ENCODE measurements at places on chromosomes 13 and 19.

GRCh38 chr13:32233062-32233461 lies 82.1 kb downstream of the ZAR1L start:
- DNase-seq: no peak

GRCh38 chr19:5424192-5424973 lies 30.8 kb upstream of the ZNRF4 start:
- DNase-seq: no peak

DNA sequence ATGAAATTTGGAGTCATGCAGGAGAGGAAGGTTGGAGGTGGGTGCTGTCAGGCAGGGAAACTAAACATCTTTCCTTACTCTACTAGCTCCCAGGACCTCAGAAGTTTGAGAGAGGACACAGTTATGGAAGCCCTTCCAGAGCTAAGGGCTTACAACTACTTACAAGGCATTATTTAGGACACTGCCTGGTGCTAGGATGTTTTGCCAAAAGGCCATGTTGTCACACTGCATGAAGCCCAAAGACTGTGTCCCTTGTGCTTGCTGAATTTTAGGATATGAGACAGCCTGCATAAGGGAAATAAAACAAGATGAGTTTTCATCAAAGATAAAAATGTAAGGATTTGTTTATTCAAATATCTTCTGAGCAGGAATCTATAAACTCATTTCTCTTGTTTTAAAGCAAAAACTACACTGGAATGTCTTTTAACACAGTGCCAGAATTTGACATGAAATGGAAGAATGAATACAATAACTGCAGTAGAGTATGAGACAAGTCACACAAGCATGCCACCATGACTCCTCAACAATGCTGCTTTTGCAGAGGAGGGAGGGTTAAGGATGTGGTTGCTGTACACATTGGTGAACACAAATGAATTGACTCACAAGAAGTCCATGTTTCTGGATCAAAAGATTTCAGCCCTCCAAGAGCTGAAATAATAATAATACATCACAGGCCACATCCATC lies 258.4 kb downstream of the SPRY2 start:
- DNase-seq: no peak

DNA sequence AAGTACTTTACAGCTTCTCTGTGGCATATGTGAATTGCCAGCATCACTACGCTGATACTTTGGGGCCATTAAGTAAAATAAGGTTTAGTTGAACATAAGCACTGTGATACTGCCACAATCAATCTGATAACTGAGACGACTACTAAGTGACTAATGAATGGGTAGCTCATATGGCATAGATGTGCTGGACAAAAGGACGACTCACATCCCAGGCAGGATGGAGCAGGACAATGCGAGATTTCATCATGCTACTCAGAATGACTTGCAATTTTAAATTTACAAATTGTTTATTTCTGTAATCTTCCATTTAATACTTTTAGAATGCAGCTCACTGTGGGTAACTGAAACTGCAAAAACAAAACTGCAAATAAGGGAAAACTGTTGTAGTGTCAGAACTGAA lies 13.6 kb downstream of the CCDC122 start:
- DNase-seq: no peak

GRCh38 chr13:75897386-75897785 lies 261.3 kb downstream of the LMO7 start:
- no peak for DNase-seq

GRCh38 chr19:6768236-6768785 lies 1.1 kb upstream of the SH2D3A start:
- DNase-seq: no peak

DNA sequence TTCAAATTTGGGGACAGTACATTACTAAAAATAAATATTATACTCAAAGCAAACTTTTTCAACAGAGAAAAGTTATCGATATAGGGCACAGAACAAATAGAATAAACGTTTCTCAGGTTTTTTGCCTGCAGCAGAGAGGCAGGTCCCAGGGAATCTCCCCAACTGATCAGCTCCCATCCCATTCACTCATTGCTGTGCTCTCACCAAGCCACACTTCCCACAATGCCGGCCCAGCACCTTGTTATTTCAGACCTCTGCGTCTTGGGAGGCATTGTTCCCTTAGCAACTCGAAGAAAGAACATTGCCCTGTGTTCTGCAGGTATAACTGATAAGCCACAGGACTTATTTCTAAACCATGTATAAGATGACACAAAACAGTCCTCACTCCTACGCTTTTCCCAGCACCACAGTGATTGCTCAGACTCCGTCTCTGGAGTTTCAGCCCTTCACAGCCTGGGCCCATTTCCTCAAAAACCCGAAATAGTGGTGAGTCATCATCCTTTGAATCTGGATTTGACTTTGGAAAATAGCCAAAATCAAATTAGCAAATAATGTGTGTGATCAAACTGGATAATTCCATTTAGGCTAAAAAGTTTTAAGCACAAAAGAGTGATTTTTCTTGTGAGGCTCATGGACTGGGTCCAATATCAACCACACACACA lies 100.4 kb downstream of the DCLK1 start:
- no peak for DNase-seq

DNA sequence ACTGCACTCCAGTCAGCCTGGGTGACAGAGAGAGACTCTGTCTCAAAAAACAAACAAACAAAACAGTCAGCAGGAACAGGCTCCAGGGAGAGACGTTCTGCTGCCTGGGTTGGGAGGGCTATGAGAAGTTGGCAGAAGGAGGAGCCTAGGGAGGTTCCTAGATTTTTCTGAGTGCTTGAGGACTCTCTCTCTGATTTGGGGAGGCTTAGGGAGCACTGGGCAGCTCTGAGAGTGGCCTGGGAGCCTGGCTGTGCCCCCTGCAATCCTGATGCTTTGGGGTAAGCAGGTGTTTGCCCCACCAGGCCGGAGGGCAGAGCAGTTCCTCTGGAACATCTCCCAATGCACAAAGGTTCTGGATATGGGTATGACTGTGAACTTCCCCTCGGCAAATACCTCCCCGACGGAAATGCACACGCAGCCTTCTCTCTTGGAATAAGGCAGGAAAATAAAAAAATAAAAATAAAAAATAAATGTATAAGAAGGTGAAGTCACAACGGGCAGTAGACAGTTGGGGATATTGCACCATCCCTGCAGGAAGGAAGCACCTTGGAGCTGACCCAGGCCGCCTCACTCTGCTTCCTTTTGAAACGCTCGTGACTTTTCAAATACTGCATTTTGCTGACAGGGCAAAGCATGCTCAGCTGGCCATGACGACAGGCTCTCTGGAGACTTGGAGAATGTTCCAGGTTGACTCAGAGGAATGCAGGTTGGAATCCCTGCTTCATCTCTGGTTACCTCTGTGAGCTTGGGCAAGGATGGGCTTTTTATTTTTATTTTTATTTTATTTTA lies 26.5 kb upstream of the HOMER3 start:
- no peak for DNase-seq

- DNase-seq: no peak
Measured at GRCh38 chr19:33208371-33208895, 14.3 kb downstream of the LRP3 start.

DNA sequence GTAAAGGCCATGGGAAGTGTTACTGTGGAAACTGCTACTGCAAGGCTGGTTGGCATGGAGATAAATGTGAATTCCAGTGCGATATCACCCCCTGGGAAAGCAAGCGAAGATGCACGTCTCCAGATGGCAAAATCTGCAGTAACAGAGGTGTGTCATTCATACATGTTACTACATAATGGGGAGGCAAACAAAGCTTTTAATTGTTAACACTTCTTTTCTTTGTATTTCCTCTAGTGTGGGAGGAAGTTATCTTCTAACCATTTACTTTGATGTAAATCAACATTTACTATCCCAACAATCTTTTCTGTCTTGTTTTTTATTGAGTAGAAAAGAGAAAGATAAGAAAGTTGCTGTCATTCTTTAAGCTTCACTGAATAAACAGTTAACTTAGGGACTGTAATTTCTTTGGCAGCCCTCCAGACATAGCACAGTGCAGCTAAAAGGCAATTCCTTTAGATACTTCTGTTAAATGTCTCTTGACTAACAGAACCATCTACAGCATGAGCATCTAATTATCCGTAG lies 126.9 kb downstream of the ITGBL1 start:
- DNase-seq: no peak

DNA sequence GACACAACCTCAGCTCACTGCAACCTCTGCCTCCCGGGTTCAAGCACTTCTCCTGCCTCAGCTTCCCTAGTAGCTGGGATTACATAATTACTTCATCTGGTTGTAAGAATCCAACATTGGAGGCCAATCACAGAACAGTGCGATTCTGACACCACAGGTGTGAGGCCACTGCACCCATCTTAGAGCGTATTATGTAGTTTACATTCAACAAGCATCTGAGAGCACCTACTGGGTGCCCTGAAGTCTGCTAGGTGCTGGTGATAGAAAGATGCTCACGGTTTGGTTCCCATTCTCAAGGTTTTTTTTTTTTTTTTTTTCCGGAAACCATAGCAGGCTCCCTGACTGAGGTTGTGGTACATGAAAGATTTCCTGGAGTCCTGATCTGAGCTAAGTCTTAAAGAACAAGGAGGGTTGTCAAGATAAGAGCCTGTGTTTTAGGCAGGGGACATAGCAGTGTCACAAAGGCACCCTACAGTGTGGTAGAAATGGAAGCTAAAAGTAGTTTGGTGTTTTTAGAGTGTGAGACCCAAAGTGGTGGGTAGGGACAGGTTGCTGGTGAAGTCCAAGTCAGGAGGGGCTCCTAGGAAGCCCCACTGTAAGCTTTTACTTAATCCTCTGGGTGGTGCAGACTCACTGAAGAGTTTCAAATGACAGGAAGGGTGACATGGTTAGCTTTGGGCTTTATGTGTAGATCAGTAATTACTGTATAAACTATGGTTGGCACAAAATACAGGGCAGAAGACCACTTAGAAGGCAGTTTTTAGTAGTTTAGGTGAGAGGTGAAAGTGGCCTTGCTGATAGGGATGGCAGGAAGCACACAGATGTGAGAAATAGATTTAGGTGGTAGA lies 15.2 kb downstream of the SAE1 start:
- no peak for DNase-seq

DNA sequence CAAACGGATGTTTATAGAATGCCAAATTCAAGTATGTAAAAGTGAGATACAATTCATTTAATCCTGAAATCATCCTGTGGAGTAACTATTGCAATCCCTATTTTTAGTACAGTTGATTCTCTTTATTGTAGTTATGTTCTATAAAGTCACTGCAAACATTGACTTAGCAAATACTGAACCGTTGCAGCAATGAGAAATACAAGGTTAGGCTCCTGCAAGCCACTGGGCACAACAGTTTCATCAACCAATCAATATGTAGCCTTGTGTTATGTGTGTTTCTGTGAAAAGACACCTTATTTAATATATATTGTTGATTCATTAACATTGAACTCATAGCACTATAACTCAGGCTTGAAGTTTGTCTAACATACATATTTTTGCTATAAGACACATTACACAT lies 174.4 kb downstream of the DCT start:
- DNase-seq: no peak

GRCh38 chr13:112962911-112963625 lies 5.9 kb upstream of the MCF2L start:
- no peak for DNase-seq

DNA sequence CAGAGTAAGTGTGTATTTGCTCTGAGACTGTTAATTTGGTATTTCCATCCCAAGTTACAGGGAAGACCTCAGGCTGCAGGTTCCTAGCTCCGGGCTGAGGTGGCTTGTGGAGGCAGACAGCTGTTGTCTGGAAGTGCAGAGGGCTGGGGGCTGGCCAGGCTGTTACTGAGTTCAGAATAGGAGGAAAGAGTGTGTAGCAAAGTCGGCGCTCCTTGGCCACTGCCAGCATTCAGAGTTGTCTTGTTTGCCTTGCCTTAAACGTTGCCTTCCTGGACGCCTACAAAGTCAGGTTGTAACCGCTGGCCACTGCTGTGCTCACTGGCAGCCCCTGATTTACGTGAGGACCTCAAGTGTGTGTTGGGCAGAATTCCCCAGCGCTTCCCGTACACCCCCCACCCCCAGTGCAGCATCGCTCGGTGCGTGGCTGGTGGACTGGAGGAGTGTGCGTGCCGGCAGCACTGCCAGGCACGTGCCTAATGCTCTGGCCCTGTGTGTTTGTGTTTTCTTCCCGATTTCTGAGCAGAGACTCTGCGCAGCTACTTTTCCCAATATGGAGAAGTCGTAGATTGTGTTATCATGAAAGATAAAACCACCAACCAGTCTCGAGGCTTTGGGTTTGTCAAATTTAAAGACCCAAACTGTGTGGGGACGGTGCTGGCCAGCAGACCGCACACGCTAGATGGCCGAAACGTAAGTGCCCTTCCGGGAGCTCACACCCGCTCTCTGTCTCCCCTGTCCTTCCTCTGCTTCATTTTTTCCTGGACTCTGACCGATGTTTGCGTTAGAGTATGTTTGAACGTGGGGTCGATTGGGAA lies 10.5 kb downstream of the DAZAP1 start:
- no peak for DNase-seq

DNA sequence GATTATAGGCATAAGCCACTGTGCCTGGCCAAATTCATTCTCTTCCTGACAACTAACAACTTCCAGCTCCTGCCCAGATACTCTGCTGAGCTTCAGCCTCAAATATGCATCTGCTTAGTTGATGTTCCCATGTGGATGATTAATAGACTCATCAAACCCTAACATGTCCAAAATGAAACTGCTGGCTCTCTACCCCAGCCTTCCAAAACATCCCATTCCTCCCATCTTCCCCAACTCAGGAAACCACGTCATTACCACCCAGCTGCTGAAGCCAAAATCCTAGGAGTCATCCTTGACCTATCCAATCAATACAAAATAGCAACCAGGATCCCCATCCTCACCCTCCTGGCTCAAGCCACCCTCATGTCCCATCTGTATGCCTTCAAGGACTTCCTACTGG lies 20.9 kb downstream of the POU2F2 start:
- no peak for DNase-seq

GRCh38 chr19:33653684-33654083 lies 31.9 kb downstream of the CHST8 start:
- no peak for DNase-seq

DNA sequence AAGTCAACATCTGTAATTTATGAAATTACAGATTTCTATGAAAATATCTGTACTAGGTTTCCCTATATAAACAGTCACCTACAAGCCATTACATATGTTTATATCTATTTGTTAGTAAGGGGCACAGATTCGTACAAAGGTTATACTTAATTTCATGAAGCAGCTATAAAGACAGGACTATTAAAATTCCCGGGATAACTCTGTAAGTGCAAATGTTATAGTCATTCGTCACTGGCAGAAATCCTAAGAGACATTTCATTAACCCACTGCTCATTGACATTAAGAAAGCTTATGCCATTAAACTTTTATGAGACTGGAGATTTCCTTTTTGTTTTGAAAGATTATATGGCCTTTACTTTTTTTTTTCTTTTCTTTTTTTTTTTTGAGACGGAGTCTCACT lies 122.9 kb downstream of the MYO16 start:
- DNase-seq: no peak

- DNase-seq: no peak
Measured at GRCh38 chr13:40466272-40466671, 200.2 kb downstream of the FOXO1 start.

- no peak for DNase-seq
Measured at GRCh38 chr13:109611912-109612691, 174.3 kb downstream of the IRS2 start.

GRCh38 chr13:79225487-79226232 lies 180.4 kb downstream of the RBM26 start:
- no peak for DNase-seq

Data from NAMALWA (cell line).